ENCODE measurements at places on chromosomes 16 and 17.

DNA sequence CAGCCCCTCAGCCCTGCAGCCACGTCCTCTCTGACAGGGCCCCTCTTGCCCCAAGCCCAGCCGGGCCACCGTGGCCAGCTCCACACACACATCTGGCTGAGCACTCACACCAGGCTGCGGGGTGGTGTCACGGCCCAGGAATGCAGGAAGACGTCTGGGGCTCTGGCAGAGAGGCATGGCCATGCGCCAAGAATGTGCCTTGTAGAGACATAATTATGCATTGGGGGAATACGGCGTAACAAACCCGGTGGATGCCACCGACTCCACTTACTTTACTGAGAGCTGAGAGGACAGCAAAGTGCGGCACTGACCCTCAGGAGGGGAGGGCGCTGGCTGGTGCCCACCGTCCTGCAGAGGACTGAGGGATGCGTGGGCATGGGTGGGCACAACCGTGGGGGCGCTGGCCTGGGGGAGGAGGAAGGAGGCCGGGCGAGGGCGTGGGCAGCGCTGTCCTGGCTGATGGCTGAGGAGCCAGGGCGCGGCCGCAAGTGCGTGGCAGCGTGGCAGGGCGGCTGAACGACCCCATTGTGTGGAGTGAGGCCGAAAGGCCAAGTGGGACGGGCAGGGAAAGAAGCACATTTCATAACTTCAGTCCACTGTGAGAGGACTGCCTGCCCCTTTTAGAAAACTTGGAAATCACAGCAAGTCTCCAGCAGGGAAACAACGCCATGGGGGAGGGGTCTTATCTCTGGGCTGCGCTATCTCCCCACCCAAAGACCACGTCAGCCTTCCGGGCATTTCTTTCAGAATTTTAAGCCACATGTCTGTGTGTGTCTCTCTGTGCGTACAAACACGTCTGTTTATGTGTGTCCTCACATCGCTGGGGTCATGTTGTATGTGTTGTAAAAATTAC, 30.6 kb downstream of the METRNL start:
- no peak for DNase-seq

- DNase-seq, result no peak
Observed at GRCh38 chr16:84823484-84823883, 3.7 kb downstream of the CRISPLD2 start.

- no peak for DNase-seq
Observed at GRCh38 chr17:81387100-81388090, 7.9 kb upstream of the BAHCC1 start.

- no peak for DNase-seq
Observed at GRCh38 chr17:8253801-8254200, 4.7 kb downstream of the PFAS start.

DNA sequence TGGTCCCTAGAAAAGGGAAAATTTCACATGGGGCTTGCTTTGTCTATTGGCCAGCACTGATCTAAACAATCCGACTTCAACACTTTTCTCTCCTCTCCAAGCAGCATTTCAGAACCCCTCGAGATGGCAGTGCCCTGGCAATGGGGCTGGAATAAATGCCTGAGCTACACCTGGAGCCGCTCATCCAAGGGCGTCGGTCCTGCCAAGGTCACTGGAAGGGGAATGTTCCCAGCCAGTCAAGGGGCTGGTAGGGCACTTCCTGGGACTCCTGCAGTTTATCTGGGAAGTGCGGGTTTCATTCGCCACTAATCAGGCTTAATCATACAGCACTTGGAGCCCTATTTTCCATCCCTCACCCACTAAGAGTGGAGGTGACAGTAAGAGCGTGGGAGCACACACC, 17.1 kb downstream of the MEAK7 start:
- DNase-seq, result no peak

DNA sequence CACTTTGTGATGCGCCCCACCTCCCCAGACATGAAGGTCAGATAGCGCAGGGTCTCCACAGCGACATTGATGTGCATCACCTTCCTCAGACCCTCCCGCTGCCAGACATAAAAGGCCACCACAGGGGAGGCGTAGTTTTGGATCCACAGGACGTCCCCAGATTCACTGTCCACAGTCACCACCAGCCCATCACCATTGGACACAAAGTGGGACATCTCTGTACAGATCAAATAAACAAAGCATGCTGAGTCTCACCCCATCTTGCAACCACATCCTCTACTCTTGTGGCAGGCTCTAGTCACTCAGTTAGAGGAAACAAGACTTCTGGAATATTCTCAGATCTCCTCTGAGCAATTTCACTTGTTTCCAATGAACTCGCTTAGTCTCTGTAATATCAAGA, 46.3 kb upstream of the ICAM2 start:
- DNase-seq, result peak; percentile 34

DNA sequence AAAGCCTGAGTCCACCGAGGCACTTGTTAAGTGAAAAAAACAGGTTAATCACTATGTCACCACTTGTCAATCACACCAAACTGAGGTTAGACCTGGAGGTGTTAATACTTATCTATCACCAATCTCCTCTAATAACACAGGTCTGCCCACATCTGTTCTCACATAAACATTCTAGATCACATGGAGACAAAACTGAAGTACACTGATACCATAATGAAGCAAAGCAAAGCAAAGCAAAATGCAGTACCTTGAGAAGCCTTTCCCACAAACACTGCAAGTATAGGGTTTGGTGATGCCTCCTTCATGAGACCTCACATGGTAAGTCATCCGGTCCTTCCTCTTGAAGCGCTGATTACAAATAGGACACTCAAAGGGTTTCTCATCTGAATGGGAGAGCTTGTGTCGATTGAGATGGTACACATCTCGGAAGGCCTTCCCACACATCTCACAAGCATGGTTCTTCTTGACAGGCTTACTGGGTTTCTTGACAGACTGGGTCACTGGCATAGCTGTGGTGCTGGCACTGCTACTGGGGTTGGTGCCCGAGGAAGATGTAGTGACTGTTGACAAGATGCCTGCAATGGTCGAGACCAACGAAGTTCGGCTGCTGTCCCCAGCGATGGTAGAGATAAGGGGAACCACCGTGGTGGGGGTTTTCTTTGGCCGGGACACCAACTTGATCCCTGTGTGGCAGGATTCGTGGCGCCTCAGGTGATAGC, 5.4 kb downstream of the VEZF1 start:
- no peak for DNase-seq

GRCh38 chr17:12290207-12290606, 269.5 kb downstream of the MAP2K4 start:
- no peak for DNase-seq

- no peak for DNase-seq
Observed at GRCh38 chr17:78723001-78723796, 58.9 kb downstream of the CYTH1 start.

DNA sequence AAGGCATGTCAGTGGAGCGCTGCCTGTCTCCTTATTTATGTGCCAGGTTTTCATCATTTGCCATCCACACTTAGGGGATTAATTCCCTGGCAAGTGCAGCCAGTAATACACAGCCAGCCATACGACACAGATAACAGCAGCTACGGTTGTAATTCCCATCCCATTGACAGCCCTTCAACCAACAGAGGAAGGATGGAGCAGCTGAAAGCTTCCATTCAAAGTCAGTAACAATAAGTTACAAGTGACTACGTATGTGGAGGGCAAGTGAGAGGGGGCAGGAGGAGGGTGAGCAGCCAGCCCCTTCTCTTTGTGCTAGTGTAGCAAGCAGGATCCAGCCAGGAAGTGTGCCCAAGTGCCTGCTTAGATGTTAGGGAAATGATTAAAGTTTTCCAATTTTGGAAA, 53.8 kb upstream of the LYRM9 start:
- DNase-seq, result no peak

- no peak for DNase-seq
Observed at GRCh38 chr16:25052530-25052929, 37.4 kb upstream of the ARHGAP17 start.
